ENCODE measurements at places on chromosomes 7 and 10.

DNA sequence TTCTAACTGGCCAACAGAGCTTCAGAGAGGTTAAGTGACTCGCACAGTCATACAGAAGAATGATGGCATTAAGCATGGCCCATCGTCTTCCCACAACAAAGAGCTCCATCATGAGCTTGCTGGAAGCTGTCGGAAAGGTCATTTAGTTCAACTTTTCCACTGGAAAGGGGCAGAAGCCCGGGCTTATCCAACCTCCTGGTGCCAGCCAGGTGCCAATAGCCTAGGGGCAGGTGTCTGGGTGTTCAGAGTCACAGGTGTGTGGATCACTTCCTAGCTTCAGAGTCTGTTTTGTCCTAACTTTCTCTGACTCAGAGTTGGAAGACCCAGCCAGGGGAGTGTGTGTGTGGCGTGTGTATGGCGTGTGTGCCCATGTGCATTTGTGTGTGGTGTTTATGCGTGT lies 1.3 kb upstream of the TRPV6 start:
- no peak for DNase-seq

GRCh38 chr7:39811161-39811614 lies 138.9 kb upstream of the CDK13 start:
- no peak for DNase-seq

- DNase-seq, result no peak
These were observed 52.0 kb downstream of the JAZF1 start for GRCh38 chr7:28128608-28129007.

GRCh38 chr7:74356589-74357315 lies 67.5 kb downstream of the CLIP2 start:
- no peak for DNase-seq

DNA sequence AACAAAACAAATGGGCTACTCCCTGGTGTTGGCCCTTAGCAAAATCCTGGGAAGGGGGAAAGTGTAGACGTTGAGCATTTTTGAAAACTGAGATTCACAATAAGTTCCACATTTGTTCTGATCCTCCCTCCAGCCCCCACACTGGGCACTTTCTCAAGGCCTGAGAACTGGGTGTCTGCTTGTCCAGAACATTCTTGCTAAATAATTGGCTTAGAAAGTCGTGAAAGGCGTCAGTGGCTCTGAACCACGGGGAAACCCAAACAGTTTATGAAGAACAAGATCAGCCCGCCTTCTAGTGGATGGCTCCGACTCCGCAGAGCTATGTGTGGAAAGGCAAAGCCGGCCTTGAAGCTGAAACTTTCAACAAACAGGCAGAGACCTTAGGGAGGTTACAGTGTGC lies 370.1 kb downstream of the PRPF18 start:
- DNase-seq, result no peak

DNA sequence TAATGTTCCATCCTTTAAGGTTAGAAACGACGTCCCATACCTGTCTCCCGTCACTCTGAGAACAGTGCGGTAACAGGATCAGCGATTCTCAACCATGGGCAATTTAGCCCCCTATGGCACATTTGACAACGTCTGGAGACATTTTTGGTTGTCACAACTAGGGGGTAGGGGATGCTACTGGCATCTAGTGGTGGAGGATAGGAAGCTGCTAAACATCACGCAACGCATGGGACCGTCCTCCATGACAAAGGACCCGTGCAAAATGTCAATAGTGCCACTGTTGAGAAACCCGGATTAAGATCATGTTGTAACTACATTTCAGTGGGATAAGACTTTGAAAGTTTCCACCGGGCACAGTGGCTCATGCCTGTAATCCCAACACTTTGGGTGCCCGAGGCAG lies 5.0 kb upstream of the PAXIP1 start:
- DNase-seq, result peak; percentile 23

DNA sequence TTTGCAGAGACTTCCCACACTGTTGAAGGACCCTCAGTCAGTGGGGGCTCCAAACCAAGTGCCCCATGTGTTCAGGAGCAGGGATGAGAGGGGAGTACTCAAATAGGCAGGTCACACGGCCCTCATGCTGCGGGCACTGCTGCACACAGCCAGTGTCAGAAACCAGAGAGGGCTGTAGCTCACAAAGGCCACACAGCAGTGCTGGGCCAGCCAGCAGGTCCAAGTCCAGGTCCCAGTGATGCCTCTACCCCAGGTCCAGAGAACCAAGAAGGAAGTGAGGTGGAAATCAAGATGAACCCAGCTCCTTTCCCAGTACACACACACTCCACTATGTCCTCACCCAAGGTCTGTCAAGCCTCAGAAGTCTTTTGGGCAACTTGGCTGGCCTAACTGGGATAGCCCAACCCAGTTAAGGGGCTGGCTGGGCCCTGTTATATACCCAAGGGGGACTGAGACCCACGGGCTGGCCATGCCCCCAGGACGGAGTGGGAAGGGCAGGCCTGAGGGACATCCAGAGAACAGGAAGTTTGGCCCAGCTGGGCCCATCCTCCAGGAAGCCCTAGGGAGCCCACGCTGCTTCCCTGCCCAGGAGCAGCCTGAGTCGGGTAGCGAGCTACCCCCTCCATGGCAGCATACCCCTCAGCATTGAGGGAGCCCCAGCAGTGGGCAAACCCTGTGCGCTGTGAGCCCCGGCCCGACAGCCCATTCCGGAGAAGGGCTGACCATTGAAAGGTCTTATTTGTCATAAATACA lies 24.3 kb downstream of the GRID1 start:
- no peak for DNase-seq

- no peak for DNase-seq
These were observed 28.0 kb upstream of the HABP2 start for GRCh38 chr10:113524539-113525490.

- peak; percentile 69 for DNase-seq
These were observed 65.2 kb downstream of the AOAH start for GRCh38 chr7:36659172-36659516.

DNA sequence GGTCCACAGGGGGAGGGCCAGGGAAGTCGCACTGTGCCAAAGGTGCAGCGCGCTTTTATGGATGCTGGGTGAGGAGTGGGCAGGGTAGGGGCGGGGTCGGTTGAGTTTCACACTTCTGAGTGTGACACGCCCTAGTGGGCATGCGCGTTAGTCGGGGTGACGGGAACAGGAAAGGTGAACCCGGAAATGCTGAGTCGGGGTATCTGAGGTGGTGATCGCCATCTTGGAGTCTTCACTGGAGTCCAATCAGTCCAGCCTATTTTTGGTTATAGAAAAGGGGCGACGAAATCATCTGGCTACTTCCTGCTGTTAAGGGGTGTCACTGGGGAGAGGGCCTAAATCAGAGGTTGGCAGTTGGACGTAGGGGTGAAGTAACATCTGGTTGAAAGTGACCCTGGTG lies 40.8 kb downstream of the ZNF138 start:
- no peak for DNase-seq

DNA sequence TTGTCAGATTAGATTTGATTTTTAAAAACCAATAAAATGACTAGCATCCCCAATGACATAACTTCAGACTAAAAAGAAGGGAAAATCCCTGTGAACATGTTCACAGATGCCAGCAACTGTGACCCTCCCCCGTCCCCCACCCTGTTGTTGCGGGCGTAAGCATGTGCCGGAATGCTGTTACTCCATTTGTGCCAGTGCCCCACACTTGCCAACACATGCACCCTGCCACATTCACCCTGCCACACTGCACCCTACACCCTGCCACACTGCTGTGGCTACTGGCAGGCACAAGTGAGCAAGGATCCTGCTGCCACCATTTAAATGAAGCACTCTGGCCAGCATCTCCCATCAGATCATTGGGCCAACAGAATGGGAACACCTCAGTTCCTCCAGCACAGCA lies 540.2 kb downstream of the GRID1 start:
- DNase-seq, result no peak

DNA sequence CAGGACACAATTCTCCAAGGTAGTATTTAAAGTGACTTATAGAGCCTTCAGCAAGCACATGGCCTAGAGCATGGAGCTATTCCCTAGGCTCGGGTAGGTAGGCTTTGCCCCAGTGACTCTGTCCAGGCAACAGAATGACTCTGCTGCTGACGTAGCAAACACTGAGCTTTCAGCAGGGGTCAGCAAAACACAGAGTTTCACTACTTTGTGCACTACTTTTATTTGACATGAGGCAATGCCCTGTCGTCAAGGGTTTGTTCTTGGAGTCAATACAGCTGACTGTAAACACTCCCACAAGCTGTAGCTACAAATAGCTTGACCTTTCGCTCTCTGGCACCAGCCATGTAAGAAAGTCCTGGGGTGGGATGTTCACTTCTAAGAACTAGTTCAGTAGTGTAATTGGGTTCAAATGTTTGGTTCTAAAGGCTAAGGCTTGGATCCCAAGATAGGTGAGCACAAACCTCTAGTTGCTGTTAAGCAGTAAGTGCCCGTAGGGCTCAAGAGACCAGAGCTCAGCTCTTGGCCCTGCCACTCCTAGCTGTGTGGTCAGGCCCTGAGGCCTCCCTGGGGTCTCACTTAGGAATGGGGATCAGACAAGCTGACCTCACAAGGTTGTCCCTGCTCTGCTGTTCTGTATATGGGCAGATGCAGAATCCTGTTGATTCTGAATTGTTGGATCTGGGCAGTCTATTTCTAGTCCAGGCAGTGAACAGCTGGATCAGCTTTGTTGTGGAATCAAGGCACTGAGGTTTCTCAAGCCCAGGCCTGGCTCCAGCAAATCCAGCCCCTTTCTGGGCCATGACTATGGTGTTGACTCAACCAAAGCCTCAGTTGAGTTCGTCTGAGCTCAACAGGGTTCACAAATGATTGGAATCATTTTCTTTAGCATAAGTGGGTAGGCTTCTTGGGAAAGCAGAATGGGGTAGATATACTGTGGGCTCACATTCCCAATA lies 10.7 kb downstream of the NODAL start:
- DNase-seq, result peak; percentile 72

DNA sequence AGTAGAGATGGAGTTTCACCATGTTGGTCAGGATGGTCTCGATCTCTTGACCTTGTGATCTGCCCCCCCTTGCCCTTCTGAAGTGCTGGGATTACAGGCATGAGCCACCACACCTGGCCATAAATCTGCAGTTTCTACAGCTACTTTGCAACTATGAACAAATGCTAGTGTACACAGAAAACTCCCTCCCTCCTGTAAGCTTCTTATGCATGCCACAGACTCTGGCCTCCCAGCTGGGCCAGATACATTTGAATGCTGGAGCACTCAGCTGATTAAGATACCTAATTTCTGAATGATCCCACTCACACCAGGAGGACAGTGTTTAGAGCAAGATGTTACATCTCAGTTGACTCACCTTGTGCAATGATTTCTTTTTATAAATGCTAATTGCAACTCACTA lies 486.2 kb downstream of the KCNMA1 start:
- DNase-seq, result no peak

DNA sequence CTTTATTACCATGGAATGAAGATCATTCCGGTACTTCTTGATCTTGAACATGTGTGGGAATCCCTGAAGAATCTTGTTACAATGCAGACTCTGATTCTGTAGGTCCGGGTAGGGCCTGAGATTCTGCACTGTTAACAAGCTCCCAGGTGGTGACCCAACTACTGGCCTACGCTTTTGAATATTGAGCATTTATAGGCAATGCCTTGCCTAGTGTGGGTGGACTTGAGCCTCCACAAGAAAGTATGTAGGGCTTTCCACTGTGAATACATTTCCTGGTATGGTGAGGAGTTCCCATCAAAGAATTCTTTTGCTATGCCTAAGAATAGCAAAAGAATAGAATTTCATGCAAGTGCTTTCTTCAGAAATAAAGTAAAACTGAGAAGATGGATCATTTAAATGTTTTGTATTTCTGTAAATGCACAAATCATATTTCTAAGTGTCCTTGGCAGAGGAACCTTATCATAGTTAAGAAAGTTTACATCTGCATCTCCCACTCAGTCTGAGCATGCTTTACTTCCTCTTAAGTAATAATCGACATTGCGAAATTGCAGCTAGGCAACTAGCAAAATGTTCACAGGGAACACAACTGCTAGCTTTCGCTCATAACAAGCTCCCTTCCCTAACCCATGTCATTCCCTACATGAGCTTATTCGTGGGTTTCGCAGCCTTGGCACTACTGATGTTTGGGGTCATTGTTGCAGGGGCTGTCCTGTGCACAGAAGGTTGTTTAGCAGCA lies 71.4 kb downstream of the AHR start:
- DNase-seq, result peak; percentile 95

DNA sequence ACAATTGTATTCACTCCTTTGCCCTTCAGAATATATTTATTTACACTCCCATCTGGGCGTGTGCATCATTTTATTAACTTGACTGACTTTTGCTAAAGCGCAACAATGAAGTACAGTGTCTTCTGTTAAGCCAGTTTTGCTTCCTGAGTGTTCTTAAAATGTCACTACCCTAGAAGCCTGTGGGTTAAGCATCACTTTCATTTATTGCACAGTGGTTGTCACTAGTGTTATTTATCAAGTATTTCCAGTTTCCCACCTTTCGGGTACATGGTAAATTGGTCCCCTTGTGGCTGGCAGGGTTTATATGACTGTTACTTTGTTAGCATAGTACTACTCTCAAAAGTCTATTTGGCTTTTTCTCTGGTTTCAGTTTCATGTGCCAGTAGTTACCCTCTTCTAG lies 3.3 kb downstream of the HILPDA start:
- DNase-seq, result no peak

GRCh38 chr7:90165724-90166123 lies 11.5 kb downstream of the STEAP1 start:
- DNase-seq, result no peak

DNA sequence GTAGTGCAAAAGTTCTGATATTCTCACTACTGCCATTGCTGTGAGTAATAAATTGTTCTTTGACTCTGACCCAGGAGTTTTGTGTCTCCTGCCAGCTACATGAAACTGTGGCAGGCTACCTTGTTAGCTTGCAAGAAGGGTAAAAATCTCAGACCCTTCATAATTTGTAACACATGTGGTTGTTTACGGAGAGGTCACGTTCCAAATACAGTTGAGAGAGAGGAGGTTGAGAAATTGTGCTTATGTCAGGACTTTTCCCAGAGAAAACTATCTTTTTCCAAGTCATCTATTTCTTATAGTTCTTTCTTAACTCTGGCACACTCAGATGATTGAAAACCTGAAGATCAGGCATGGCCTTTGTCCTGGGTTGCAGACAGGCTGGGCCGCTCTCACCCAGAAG lies 114.4 kb upstream of the SVIL start:
- DNase-seq, result no peak

GRCh38 chr7:8201846-8202441 lies 60.0 kb downstream of the ICA1 start:
- DNase-seq, result no peak

GRCh38 chr7:92517631-92518030 lies 10.7 kb downstream of the PEX1 start:
- DNase-seq, result no peak

GRCh38 chr7:151854720-151855071 lies 22.2 kb downstream of the PRKAG2 start:
- DNase-seq, result no peak

DNA sequence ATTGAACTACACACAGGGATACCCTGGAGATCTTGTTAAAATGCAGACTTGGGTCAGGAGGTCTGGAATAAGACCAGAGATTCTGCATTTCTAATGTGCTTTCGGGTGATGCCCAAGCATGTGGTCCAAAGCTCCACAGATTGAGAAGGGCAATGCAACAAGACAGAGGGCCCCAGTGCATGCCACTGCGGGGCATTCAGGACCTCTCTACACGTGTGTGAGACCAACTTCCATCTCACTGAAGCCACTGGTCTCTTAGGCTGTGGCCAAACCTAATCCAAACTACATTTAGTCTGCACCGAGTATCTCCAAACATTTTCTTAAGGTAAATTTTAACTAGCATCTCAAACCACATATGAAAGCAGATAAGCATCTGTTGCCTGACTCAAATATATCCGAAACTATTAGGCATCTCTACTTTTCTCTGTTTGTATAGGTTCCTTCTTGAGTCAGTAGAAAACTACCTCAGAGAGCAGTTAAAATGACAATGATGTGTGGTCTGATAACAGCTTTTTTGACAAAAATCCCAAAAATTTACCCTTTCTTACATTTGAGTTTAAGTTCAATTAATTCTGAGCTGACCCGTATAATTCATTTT lies 107.5 kb downstream of the ELMO1 start:
- DNase-seq, result no peak
